ENCODE measurements at places on chromosomes 11 and 22.
A peak's percentile ranks its signal among the peaks of the same experiment; 100 is the strongest.

- DNase-seq = no peak
Observed at GRCh38 chr11:108923413-108923812, 258.5 kb downstream of the DDX10 start.

DNA sequence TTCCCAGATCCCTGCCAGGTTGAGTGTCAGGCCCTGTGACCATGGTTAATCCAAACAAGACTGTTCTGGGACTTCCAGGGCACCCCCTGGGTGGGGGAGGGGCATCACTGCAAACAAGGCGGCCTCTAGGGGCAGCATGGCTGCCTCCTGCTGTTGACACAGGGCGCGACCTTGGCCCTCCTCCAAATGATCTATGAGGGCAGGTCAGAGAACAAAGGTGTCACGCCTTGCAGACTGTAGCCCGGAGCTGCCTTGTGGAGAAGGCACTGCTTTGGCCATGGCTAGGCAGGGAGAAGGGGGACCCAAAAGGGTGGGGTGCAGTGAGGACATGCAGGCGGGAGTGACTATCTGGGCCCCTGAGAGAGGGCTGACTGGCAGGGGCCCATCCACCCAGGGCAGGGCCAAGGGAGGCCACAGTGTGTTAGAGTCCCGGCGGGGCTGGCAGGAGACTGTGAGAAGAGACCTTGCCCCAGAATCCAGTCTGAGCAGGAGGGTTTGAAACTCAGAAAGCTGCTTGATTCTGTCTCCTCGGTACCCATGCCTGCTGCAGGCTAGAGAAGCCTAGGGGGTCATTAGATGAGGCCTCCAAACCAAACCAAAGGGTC is 35.6 kb downstream of the KCNC1 start:
- no peak for DNase-seq

DNA sequence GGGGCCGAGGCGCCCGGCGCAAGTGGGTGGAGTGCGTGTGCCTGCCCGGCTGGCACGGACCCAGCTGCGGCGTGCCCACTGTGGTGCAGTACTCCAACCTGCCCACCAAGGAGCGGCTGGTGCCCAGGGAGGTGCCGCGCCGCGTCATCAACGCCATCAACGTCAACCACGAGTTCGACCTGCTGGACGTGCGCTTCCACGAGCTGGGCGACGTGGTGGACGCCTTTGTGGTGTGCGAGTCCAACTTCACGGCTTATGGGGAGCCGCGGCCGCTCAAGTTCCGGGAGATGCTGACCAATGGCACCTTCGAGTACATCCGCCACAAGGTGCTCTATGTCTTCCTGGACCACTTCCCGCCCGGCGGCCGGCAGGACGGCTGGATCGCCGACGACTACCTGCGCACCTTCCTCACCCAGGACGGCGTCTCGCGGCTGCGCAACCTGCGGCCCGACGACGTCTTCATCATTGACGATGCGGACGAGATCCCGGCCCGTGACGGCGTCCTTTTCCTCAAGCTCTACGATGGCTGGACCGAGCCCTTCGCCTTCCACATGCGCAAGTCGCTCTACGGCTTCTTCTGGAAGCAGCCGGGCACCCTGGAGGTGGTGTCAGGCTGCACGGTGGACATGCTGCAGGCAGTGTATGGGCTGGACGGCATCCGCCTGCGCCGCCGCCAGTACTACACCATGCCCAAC is 14.1 kb upstream of the MIEF1 start:
- DNase-seq = no peak

- no peak for DNase-seq
Observed at GRCh38 chr11:94513091-94513490, 830 bp downstream of the C11orf97 start.

DNA sequence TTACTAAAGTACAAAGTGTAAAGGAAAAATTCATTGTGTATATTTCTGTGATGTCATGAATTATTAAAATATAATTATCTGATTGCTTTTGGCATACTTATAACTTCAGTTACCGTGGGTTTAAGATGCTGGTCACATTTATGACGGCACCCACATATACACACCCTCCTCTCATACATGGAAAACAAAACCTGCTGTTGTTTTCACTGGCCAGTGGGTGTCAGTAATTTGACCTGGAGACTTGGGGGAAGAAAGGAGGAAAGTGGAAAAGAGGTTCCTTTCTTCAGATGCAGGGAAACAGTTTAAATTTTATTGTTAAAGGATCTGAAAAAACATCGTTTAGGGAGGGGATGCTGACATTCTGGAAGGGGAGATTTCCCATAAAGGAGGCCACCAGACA is 742 bp upstream of the BBOX1 start:
- DNase-seq = no peak

- no peak for DNase-seq
Observed at GRCh38 chr11:2258501-2259465, 11.6 kb downstream of the ASCL2 start.

DNA sequence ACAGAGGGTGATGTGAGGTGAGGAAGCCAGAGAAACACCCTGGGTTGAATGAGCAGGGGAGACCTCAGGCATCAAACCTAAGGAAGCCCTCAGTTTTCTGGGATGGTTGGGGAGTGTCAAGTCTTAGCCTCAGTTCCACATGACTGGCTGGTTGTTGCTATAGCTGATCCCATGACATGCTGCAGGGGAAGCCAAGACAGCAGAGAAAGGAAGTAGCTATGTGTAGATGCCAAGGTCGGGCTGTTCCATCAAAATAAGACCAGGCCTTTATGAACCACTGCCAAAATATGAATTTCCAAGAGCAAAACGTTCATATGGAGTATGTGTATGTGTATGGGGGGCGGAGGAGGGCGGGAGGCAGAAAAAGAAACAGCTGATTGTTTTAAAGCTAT is 11.6 kb downstream of the CD59 start:
- DNase-seq = peak; percentile 85

DNA sequence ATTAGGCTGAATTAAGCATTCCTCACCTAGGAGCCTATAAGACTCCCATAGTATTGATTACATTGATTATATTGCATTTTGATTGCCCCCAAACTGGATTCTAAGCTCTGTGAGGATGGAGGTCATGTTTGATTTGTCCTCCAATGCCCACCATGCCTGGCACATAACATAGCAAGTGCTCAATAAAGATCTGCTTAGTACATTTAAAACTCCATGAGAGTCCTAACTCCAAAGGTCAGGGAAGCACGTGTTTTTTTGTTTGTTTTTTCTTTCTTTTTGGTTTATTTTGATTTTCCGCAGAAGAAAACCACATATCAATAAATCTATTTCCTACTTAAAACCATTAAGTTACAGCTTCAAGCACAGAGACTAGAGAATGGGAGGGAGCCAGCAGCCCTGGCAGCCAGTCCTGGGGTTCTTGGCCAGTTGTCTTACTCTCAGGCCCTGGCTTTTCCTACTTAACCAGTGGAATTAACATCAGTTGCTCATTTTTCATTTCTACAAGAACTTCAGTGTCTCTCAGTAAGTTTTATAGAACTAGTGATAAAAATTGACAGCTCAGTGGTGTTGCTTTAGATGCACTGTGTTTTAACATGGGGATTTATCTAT is 429.9 kb upstream of the CCDC90B start:
- no peak for DNase-seq

GRCh38 chr11:128052912-128053641 is 534.3 kb downstream of the ETS1 start:
- peak; percentile 78 for DNase-seq

DNA sequence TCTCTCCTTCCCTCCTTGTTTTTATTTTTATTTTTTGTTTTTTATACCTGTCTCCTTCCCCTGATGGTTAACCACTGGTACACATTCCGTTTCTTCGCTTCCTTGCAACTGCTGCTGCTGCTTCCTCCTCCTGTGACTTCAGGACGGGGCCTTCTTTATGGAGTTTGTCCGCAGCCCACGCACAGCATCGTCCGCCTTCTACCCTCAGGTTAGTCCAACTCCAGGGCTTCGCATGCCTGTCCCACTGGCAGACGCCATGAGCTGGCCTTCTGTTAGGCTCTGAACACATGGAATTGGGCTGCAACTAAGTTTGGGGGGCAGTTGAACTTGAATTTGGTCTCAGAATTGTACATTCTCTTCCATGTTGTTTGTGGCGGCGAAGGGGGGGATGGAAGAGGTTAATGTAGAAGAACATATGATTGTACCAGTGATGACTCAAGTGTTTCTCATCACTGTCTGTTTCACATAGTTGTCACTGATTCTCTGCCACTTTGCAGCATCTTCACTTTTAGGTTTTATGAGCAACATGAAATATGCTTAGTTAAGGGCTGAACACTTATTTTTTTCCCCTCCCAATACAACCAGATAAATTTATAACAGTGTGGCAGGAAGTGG is 83.0 kb upstream of the YWHAH start:
- DNase-seq = no peak

- DNase-seq = peak; percentile 70
Observed at GRCh38 chr22:24985826-24986214, 33.3 kb downstream of the KIAA1671 start.

DNA sequence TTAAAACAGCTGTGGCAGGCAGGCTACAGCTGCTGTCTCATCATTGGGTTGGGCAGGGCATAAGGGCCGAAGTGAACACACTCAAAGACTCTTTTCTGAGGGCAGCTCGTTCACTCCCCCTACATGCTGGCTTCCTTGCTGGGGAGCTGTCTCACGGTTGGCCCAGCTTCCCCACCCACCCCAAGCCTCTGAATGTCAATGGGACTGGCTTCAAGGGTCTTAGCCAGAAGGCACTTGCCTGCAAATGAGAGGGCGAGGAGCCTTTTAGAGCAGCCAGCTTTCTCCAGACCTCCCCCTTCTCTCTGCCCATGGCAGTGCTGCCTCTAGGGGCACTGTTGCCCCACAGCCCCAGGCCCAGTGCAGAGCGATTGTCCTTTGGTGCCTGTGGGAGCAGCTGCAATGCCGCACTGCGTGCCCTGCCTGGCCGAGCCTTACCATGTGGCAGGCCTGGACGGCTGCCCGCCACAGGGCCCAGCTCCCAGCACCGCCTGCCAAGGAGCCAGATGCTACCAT is 94.7 kb upstream of the RASSF10 start:
- peak; percentile 25 for DNase-seq

All from choroid plexus epithelial cell (primary cell).